ENCODE measurements at places on chromosomes 5 and 9. TPM values are rescaled to one million over a fixed set of nuclear protein-coding genes. Genes with fewer than 3 reads are reported as not detected.

TMC1 gene
- total RNA-seq = not detected

PCDHA2 gene
- not detected for total RNA-seq

SLC1A1 gene
- total RNA-seq = not detected

SLC28A3 gene
- total RNA-seq = not detected

AGXT2 gene
- not detected for total RNA-seq

LHX2 gene
- total RNA-seq = not detected

PCDHGA6 gene
- 6.2 TPM for total RNA-seq

TOR1A gene
- 37.0 TPM for total RNA-seq

Data from OCI-LY7 (cell line).